ENCODE measurements at places on chromosomes 7 and 10.

GRCh38 chr10:120473593-120473992 is 16.6 kb downstream of the PLPP4 start:
- no peak for DNase-seq

DNA sequence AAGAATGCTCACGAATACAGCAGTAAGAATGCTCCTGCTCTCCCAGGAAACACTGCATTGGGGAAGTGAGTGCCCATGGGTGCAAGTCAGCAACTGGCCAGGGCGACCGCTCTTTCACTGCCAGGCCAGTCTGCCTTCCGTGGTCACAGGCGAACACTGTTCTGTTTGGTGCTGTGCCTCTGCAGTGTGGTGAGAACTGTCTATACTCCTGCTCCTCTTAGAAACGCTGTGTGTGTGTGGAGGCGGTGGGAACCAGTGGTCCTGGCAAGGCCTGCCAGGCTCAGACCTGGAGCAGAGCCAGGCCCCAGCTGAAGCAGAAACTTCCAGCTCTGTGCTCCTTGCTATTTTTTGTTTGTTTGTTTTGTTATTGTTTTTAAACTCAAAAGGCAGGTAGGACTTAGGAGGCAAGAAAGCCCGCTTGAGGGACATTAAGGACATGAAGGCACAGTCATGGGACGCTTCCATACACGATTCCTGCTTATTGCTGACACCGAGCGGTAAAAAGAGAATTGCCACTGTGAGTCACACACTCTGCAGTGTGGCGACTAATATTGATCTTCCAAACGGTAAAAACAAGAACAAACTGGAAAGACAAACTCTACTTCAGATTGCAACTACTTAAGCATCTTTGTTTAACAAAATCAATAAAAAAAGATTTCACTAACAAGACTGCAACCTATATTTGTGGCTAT is 430.8 kb downstream of the DNAJB6 start:
- DNase-seq, result no peak

DNA sequence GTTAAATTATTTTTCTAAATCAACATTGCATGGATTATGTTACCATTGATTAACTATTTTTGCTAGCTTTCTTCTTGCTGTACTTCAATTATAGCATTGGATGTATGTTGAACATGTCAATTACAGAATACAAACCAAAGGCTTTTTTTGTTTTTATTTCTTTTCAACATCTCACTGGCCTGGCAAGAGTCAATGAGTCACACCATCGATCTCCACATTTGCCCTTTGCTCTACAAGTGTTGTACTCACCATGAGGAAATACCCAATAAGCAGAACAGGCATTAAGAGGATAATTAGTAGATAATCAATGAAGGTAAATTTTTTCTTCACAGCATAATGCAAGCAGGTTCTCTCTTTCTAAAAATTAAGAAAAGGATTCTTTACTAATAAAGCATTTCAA is 23.3 kb downstream of the ANKRD22 start:
- DNase-seq, result no peak

DNA sequence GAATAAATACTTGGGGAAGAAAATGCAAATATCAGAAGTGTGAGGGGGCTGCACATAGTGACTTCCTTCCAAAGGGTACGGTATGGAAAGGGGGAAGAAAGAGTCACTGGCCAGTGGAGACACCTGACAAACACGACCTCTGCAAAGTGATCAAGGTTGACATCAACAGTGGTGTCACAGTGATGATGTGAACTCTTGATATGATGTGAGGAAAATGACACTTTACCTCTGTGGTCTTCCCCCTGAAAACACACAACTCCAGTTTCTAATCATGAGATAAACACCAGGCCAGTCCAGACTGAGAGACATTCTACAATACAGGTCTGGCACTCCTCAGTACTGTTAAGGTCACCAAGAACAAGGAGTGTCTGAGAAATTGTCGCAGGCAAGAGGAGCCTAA is 169.7 kb downstream of the BUB3 start:
- no peak for DNase-seq

- DNase-seq, result no peak
Measured at GRCh38 chr7:118855290-118855689, 630.8 kb downstream of the ANKRD7 start.

DNA sequence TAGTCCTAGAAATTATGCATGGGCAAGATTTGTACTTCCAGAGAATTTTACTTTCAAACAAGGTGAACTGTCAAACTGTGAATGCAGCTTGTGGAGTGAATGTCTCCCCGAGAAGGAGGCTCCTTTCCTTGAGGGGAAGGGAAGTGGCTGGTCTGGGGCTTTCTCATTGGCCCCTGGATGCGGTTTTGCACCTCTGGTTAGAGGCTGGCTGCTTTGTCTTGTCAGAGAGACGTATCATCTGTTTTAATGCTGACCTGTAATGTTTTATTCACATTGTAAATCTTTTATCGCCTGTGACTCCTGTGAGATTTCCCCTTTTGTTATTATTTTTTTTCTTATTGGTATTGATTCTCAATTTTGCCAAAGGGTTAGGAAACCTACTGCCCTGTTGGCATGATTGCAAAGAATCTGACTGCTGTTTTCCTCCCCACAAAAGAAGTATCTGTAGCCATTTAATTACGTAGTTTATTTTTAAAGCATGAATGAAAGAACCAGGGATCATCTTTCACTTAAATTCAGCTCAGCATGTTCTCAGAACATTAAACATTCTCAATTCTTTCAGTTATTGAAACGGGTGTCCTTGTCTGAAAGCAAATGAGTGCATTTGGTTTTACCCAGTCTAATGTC is 238.3 kb upstream of the NFE2L3 start:
- no peak for DNase-seq

- no peak for DNase-seq
Measured at GRCh38 chr10:94122211-94122610, 128.5 kb downstream of the PLCE1 start.

DNA sequence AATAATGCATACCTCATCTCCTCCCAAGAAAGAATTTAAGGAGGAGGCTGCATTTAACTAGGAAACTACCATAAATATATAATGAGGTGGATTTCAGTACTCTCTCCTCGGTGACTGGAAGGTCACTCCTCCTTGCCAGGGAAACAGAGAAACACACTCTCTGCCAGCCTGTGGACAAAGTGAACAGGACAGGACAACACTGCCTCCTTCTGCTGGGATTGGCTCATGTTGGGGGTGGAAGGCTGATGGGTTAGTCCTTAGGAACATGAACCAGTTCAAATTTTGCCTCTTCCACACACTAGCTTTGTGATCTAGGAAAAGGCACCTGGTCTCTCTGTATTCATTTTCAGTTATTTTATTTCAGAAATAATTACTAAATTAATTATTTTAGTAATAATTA is 50.6 kb upstream of the STEAP4 start:
- no peak for DNase-seq

DNA sequence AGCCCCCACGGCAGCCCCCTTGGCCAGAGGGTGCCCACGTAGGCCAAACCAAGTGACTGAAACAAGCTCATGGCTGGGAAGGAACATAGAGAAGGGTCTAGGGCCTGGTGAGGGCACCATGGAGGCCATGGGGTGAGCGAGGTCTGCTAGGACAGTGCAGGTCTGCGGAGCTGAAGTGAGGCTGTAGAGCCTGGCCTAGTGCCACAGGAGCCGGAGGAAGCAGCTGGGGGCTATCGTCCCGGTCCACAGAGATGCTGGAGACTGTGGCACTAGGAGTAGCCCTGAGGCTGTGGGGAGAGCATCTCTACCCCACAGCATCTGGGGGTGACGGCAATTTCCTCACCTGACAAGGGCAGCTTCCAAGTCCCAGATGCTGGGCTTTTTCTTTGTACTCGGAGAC is 150.3 kb downstream of the ZNF22 start:
- no peak for DNase-seq

Measured in NCI-H1694 (cell line).